ENCODE measurements at places on chromosomes 11 and 22.

GRCh38 chr11:119486691-119487259 lies 63.8 kb upstream of the THY1 start:
- DNase-seq, result no peak

DNA sequence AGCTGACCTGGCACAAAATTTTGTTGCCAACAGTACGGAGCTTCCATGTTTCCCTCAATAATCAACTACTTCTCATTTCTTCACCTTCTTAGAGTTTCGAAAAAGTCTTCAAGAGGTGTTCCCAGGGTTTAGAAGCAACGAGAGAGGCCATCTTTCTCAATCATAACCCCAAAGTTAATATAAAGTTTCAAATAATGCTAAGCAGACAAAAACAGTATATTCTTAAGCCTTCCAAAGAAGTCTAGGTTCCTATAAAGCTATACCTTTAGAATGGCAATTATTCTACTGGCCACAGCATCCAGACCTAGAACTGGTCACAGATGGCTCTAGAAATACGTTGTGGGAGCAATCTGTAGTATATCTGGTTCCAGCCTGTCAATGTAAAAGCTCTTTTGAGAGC lies 16.9 kb downstream of the DDX6 start:
- no peak for DNase-seq

GRCh38 chr11:18669711-18670110 lies 28.9 kb upstream of the TMEM86A start:
- no peak for DNase-seq

DNA sequence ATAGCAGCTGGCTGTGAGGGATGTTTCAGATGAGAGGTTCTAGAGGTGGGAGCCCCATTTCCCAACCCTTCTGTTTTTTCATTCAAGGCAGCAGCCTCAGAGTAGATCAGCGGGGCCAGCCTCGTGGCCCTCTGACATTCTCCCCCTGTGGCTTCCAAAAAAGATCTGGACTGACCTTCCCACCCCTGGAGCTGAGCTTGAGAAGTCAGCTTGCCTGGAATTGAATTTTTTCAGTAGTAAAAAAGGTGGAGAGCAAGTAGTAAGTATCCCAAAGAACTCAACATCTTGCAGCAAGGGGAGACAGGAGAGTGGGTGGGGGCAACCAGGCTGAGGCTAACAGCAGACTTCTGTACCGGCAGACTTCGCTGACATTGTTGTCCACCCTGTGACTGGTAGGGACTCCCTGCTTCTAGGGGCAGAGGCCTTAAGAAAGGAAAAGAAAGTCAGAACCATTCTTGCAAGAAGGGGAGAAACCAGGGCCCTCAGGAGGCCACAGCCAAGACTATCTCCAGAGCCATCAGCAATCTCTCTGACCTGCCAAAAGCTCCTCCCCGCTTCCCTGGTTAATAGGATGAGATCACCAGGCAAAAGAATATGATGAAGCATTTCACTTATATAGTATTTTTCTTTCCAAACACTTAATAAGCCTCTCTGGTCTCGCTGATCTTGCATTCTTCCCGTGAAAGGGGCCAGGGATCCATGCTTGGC lies 2.0 kb upstream of the GRIK4 start:
- DNase-seq, result no peak

GRCh38 chr22:40190501-40190900 lies 12.8 kb downstream of the TNRC6B start:
- DNase-seq, result no peak

GRCh38 chr11:34302046-34302921 lies 55.5 kb downstream of the ABTB2 start:
- no peak for DNase-seq

DNA sequence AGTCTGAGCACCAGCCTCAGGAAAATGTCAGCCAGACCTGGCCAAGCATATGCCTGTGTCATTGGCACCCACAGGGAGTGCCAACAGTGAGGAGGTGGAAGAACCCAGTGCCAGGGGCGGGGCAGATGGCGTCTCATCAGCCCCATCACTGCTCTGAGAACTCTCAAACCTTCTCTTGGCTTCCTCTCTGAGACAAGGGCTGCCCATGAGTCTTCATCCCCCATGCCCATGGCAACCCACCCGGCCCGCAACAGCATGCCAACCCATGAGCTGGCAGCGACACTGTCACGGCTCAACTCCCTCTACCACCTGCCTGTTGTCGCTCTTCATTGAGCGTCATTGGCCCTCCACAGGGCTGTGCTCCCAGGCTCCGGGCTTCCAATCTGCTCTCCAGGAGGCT lies 340.5 kb downstream of the BUD13 start:
- DNase-seq, result no peak

All from A549 (cell line).